ENCODE measurements at places on chromosomes 13 and 19. TPM values are rescaled to one million over a fixed set of nuclear protein-coding genes. Genes with fewer than 3 reads are reported as not detected.

- no peak overlapping the region for H3K4me3 ChIP-seq
- DNase-seq = no peak
- no peaks in the 10 kb centered on the region for H3K4me1 ChIP-seq
- H3K27me3 ChIP-seq = no peaks in the 10 kb centered on the region
Observed at GRCh38 chr19:23101241-23101640, 15.6 kb upstream of the ZNF730 start.

Gene ZNF177
- 1.4 TPM for total RNA-seq

Gene NPHS1
- total RNA-seq = 0.18 TPM

Gene MCEMP1
- total RNA-seq = not detected

DNA sequence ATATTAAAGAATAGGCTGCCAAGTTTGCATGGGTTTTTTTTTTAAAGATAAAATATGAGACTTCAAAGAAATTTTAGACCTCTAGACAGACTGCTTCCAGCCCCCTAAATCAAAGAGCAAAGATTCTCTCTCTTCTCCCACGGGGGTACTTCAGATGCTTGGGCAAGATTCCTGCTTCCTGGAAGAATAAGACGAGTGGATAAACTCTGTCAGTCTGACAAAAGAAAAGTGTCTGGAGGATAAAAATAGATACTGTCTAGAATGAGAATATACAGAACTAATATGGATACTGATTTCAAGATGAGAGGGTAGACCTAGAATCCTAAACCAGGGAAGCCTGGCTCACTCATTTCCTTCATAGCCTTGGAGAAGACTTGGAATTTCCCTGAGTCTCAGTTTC, 435.1 kb downstream of the FOXO1 start:
- DNase-seq = no peak
- no peak overlapping the region for H3K4me3 ChIP-seq
- no peaks in the 10 kb centered on the region for H3K27me3 ChIP-seq
- no peaks in the 10 kb centered on the region for H3K36me3 ChIP-seq
- no peaks in the 10 kb centered on the region for H3K4me1 ChIP-seq
- H3K27ac ChIP-seq = no peak overlapping the region

- peaks cover 14% of the 10 kb centered on the region for H3K36me3 ChIP-seq
- peaks cover under 1% of the 10 kb centered on the region for H3K27me3 ChIP-seq
- DNase-seq = no peak
- H3K4me3 ChIP-seq = peak overlapping the region; percentile 88
- H3K27ac ChIP-seq = peak overlapping the region; percentile 70
- peaks cover 29% of the 10 kb centered on the region for H3K4me1 ChIP-seq
Observed at GRCh38 chr19:18203408-18203862, 407 bp downstream of the RAB3A start.

Gene ELAVL3
- total RNA-seq = not detected

DNA sequence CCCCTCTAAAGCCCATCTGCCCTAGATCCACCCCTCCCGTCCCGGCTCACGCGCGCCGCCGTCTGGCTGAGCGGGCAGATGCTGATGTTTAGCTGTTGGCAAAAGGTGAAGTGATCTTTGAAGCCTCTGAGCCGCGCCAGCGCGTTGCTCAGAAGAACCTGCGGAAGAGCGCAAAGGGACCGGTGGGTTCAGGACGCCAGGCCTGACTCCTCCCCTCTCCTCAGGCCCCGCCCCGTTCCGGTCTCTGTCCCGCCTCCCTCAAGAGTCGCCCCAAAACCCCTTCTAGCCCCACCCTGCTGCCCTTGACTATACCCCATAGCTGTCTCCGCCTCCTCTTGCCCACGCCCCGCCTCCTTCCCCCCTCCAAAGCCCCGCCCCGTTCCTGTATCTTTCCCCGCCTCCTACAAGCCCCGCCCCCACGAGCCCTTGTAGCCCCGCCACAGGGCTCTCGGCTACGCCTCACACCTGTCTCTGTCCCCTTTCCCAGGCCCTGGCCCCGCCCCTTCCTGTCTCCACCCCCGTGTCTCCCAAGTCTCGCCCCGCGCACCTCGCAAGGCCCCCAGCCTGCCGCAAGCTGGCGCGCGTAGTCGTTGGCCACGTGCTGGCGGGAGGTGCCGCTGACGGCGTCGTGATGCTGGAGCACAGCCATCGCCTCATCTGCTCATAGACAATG, 9.5 kb downstream of the MAN2B1 start:
- no peak overlapping the region for H3K27ac ChIP-seq
- peaks cover 2% of the 10 kb centered on the region for H3K4me1 ChIP-seq
- DNase-seq = no peak
- H3K27me3 ChIP-seq = no peaks in the 10 kb centered on the region
- peaks cover 76% of the 10 kb centered on the region for H3K36me3 ChIP-seq

- no peaks in the 10 kb centered on the region for H3K36me3 ChIP-seq
- H3K27me3 ChIP-seq = no peaks in the 10 kb centered on the region
- no peak for DNase-seq
- H3K4me1 ChIP-seq = no peaks in the 10 kb centered on the region
Observed at GRCh38 chr13:57552437-57552836, 79.1 kb upstream of the PCDH17 start.

DNA sequence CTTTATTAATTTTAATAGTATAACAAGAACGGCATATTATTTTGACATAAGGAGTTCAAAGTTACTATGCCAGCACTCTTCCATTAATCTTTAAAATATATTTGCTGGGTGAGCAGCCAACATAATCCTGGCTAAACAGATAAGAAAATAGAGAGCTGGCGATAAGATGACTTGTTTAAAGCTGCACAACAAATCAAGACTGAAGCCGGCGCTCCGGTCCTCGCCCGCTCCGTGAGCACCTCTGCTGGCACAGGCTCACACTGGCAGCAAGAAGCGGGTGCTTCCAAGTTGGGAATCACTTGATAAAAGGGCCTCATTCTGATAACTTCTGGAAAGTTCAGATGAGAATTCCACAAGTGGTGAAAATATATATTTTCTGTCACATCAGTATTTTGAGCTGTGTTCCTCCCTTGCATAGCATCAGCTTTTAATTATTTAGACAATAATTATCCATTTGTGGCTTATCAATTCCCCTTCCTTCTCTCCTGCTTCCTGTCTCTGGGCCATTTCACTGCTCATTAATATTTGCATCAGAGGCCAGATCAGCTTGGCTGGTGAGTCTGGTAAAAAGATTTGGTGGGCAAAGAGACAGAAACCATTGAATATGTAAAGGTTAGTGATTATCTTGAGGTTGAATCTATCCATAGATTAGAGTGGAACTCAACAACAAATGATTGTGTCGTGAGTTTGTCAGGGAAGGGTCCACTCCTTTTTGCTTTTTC, 205.3 kb downstream of the MZT1 start:
- H3K27ac ChIP-seq = no peak overlapping the region
- no peak for DNase-seq
- H3K4me1 ChIP-seq = no peaks in the 10 kb centered on the region

- no peaks in the 10 kb centered on the region for H3K4me1 ChIP-seq
- H3K27ac ChIP-seq = no peak overlapping the region
- no peaks in the 10 kb centered on the region for H3K27me3 ChIP-seq
- DNase-seq = no peak
- no peaks in the 10 kb centered on the region for H3K36me3 ChIP-seq
Observed at GRCh38 chr13:96417939-96418685, 328.2 kb downstream of the HS6ST3 start.

Gene SMIM17
- not detected for total RNA-seq

Gene CNMD
- not detected for total RNA-seq

- DNase-seq = no peak
- no peaks in the 10 kb centered on the region for H3K27me3 ChIP-seq
- peaks cover 14% of the 10 kb centered on the region for H3K4me1 ChIP-seq
- no peak overlapping the region for H3K4me3 ChIP-seq
- peaks cover 72% of the 10 kb centered on the region for H3K36me3 ChIP-seq
- peak overlapping the region; percentile 37 for H3K27ac ChIP-seq
Observed at GRCh38 chr19:52542984-52543664, 15.7 kb downstream of the ZNF808 start.

Gene RASAL3
- 76.2 TPM for total RNA-seq

Gene CCDC61
- 24.9 TPM for total RNA-seq

DNA sequence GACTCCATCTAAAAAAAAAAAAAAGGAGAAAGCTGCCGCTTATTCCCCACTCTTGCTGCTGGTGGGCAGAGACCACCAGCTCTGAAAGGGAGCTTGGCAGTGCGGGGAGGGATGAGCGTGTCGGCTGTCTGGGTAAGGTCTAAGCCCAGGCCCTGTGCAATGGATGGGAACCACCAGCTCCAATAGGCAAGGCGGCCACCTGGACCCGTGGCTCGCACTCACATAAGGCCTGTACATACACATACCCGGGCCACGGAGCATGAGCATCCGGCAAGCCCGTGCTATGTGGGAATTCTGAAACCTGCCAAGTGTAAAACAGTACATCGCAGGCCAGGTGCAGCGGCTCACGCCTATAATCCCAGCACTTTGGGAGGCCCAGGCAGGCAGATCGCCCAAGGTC, 56.6 kb upstream of the USE1 start:
- no peaks in the 10 kb centered on the region for H3K27me3 ChIP-seq
- no peaks in the 10 kb centered on the region for H3K4me1 ChIP-seq

GRCh38 chr19:31340042-31341025, 8.9 kb downstream of the TSHZ3 start:
- H3K36me3 ChIP-seq = no peaks in the 10 kb centered on the region
- H3K4me3 ChIP-seq = no peak overlapping the region
- no peak for DNase-seq
- H3K4me1 ChIP-seq = peaks cover 13% of the 10 kb centered on the region
- H3K27me3 ChIP-seq = peaks cover 19% of the 10 kb centered on the region

GRCh38 chr13:41928323-41928722, 32.6 kb downstream of the VWA8 start:
- no peak overlapping the region for H3K27ac ChIP-seq
- peaks cover 50% of the 10 kb centered on the region for H3K36me3 ChIP-seq
- H3K4me3 ChIP-seq = no peak overlapping the region
- peaks cover 8% of the 10 kb centered on the region for H3K4me1 ChIP-seq

GRCh38 chr13:75356421-75356820, 125.5 kb downstream of the TBC1D4 start:
- H3K4me3 ChIP-seq = no peak overlapping the region
- DNase-seq = no peak
- no peaks in the 10 kb centered on the region for H3K4me1 ChIP-seq
- H3K27me3 ChIP-seq = no peaks in the 10 kb centered on the region
- no peaks in the 10 kb centered on the region for H3K36me3 ChIP-seq

GRCh38 chr13:43200736-43201135, 177.3 kb downstream of the DNAJC15 start:
- H3K27me3 ChIP-seq = peaks cover 23% of the 10 kb centered on the region
- H3K27ac ChIP-seq = no peak overlapping the region
- H3K4me3 ChIP-seq = no peak overlapping the region
- no peaks in the 10 kb centered on the region for H3K36me3 ChIP-seq
- H3K4me1 ChIP-seq = no peaks in the 10 kb centered on the region
- DNase-seq = no peak

GRCh38 chr19:18804643-18805042, 13.5 kb upstream of the COMP start:
- no peaks in the 10 kb centered on the region for H3K36me3 ChIP-seq
- no peak overlapping the region for H3K4me3 ChIP-seq
- H3K27me3 ChIP-seq = peaks cover 14% of the 10 kb centered on the region

GRCh38 chr19:15871570-15871969, 26.3 kb downstream of the CYP4F2 start:
- peaks cover 17% of the 10 kb centered on the region for H3K27me3 ChIP-seq
- H3K36me3 ChIP-seq = no peaks in the 10 kb centered on the region
- DNase-seq = no peak
- peak overlapping the region; percentile 64 for H3K4me3 ChIP-seq

Gene SLC17A7
- 0.55 TPM for total RNA-seq

Gene KRTDAP
- total RNA-seq = not detected

- H3K4me1 ChIP-seq = no peaks in the 10 kb centered on the region
- no peaks in the 10 kb centered on the region for H3K36me3 ChIP-seq
- no peaks in the 10 kb centered on the region for H3K27me3 ChIP-seq
- H3K27ac ChIP-seq = no peak overlapping the region
- H3K4me3 ChIP-seq = no peak overlapping the region
Observed at GRCh38 chr19:31947436-31948115, 397.8 kb upstream of the ZNF507 start.
